ENCODE measurements at places on chromosomes 3 and 15. TPM values are rescaled to one million over a fixed set of nuclear protein-coding genes. Genes with fewer than 3 reads are reported as not detected.

DNA sequence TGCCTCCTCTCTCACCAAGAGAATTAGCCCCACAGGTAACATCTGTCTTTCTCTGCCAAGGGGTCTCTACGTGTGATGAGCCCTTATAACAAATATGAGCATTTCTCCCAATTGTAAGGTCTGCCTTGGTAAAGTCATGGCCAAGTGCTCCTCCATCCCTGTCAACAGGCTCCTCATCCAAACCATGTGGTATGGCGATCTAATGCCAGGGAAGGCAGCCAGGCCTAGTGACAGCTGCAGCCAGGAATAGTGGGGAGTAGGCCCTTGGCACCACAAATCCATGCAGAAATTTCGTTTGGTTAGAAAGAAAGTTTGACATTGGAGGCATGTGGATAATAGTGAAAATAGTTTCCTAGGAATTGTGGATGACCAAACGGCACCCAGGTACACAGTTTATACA, 4.7 kb upstream of the LRTM1 start:
- DNase-seq, result no peak

- no peak for DNase-seq
These were observed 238.1 kb downstream of the CPNE4 start for GRCh38 chr3:131796558-131797198.

The C3orf20 gene
- total RNA-seq, result 0.31 TPM

The CHAC1 gene
- 9.2 TPM for total RNA-seq
